HCT116 (cell line): ENCODE measurements at places on chromosomes 6 and 20.

DNA sequence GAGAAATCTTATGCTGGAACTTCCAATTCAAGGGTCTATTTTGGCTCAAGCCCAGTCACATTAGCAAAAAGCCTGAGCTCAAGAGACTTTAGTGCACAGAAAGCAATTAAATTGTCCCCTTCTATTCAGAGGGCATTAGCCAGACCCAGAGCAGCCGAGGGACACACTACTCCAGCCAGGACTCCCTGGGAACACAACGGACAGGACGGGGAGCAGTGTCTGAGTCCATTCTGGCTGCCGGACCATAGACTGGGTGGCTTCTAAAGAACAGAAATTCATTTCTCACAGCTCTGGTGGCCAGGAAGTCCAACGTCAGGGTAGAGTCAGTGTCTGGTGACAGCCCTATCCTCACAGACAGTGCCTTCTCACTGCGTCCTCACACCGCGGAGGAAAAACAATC is 78.4 kb downstream of the PRND start:
- DNase-seq = no peak

DNA sequence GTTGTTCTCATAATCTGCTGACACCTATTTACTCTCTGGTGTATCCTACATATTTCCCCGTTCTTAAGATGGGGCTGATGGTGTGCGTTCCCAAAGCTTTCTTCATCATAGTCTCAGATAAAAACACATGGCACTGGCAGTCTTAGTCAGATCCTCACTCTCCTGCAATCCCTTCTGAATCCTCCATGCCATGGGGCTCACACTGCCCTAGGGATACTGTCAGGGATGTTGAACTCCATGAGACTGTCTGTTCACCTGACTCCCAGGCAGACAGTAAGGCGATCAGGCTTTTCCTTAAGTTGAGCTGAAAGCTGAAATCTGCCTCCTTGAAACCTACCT is 76.0 kb downstream of the SLX4IP start:
- DNase-seq = no peak

- DNase-seq = no peak
These were observed 74.5 kb upstream of the TMEM181 start for GRCh38 chr6:158485431-158485830.

GRCh38 chr6:137709424-137710236 is 157.4 kb upstream of the TNFAIP3 start:
- no peak for DNase-seq

DNA sequence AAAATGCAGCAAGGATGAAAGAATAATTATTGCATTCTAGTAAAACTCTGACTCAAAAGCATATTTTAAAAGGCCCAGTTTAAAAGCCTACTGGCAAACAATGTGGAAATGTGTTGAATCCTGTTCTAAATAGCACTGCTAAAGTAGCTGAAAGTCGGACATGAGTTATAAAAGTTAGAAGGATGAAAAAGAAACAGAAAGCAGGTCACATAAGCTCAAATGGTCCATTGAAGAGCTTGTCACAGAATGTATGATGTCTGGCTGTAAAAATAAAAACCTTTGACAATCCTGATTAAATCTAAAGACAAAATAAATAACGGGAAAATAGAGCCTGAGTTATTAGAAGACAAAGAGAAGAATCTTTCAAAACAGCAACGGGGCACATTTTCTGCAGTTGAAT is 218.6 kb upstream of the UFL1 start:
- DNase-seq = no peak

GRCh38 chr6:25436760-25437159 is 157.6 kb downstream of the CARMIL1 start:
- no peak for DNase-seq

GRCh38 chr20:63821811-63822210 is 9.3 kb downstream of the ZBTB46 start:
- DNase-seq = no peak

GRCh38 chr6:14290772-14291330 is 173.3 kb downstream of the CD83 start:
- no peak for DNase-seq

DNA sequence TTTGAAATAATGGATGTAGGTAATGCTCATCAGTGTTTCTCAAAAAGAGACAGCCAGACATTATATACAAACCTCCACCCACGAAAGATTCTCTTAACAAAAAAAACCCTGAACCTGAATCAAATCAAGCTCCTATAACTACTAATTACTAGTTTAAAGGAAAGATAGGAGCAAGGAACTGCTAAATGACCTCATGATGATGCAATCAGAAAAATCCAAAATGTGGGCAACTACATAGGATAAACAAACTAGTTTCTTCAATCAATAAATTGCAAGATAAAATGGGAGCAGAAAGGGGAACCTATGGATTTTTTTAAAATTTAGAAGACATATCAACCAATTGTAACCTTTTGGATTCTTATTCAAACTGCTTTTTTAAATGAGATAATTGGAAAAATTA is 43.2 kb upstream of the TMEM30A start:
- DNase-seq = no peak

- no peak for DNase-seq
These were observed 40.4 kb downstream of the TTI1 start for GRCh38 chr20:37992802-37993409.

GRCh38 chr6:44653761-44654218 is 266.3 kb downstream of the CDC5L start:
- DNase-seq = no peak

DNA sequence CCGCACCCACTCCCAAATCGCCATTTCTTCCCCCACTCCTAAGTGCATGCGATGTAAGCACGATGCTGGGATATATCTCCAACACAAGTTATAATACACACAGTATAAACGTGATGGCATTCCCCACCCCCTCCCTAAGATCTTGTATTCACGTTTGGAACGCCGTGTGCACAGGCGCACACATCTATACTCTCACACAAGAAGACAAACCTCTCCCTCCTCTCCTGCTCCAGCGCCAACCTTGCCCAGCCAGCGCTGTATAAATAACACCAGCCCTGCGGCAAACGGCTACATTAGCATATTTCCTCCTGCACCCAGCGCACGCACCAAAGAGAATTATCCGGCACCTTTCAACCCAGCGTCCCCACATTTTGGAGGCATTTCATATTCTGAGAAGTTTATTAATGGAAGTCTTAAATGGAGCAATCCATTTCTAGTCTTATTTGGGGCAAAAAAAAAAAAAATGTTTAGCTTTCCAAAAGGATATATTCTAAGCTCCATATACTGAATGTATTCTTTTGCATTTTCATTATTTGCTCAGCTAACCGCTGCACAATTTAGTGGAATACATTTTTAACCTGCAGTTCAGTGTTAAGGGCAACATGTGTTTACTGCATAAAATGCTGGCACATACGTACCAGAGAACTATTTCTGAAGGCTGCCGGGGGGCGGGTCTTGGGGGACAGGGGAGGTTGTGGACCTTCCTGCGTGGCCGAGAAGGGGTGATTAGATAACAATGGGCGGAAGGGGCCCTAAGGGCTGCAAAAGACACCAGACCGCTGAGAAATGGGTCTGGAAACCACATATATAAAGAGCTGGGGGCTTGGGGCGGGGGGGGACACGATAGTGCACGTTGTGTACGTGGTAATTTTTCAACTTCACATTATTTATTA is 1.1 kb upstream of the SLC22A23 start:
- peak; percentile 42 for DNase-seq

DNA sequence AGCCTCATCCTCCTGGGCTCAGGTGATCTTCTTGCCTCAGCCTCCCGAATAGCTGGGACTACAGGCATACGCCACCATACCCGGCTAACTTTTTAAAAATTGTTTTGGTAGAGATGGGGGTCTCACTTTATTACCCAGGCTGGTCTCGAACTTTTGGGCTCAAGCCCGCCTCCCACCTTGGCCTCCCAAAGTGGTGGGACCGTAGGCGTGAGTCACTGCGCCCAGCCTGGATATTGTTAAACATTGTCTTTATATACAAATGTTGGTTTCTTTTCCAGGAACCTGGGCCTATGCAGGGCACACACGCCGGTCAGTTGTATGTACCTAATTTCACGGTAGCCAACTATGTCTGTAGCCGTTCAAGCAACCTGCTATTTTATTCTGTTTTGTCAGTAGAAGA is 60.1 kb downstream of the SYNJ2 start:
- no peak for DNase-seq

GRCh38 chr20:556984-557383 is 13.4 kb upstream of the CSNK2A1 start:
- DNase-seq = no peak

DNA sequence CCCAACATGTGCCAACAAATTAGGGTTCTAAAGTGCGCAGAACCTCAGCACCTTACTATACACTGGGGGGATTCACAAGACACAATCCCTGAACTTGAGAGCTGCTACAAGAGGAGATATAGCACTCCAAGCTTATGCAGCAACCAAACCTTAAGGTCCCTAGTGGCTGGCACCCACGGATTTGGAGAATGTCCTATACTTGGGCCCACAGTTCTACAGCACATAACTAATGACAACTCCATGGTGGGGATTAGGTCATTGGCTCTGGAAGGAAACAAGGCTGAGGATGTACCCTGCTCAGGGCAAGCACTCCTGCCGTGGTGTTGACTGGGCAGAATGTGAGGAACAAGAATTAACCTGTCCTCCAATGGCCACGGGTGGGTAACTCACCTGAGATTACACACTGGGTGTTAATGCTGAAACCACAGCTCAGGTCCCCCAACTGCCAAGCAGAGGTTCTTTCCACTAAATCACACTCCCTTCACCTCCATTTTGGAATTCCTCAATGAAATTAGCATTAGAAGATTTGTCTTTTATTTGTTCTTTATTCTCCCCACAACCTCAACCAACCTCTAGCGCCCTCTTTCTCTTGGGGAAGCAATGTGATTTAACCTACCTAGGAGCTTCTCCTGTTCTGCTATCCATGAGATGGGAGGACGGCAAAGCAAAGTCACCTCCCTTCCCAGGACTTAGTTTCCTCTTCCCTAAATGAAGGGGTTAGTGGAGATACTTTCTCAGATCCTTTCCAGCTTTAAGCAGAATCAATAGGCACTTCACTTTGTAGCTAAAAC is 32.0 kb downstream of the TRERF1 start:
- DNase-seq = no peak

DNA sequence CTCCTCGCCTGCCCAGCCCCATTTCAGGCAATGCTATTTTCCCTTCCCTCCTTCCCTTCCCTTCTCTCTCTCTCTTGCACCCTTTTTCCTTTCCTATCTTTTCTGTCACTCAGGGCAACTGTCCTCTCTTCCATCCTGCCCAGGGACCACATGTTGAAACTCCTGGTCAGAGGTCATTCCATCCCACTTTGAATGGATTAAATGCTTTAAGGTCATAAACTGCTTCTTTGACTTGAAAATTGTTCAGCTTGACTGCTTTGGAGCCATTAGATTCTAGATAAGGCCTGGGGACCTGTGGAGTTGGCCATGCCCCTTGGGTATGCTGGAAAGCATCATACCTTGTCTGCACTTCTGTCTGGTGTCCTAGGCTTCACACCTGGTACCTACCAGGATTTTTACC is 106.1 kb downstream of the DTNBP1 start:
- DNase-seq = no peak

GRCh38 chr6:103534095-103534494 is 1325.6 kb downstream of the HACE1 start:
- DNase-seq = no peak

GRCh38 chr6:18203786-18204185 is 48.6 kb downstream of the KDM1B start:
- DNase-seq = no peak

GRCh38 chr20:57414867-57415592 is 23.8 kb downstream of the RBM38 start:
- DNase-seq = no peak

DNA sequence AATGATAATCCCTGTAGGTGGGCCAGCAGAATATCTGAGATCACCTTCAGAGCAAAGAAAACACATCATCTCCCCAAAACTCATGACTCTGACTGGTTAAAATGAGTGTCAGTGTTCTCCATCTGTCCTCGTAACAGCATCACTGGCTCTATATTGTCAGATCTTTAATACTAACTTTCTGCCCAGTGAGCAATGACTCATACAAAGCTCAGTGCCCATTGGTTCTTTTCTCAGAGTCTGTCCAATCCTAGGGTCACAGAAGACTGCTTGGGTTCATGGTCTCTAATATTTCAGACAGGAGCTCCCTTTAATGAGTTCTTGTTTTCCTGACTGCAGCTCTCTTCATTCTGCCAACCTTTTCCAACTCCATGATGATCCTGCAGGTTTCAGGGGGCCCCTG is 36.4 kb downstream of the HLA-DPB1 start:
- peak; percentile 43 for DNase-seq

GRCh38 chr6:159819932-159820640 is 20.0 kb downstream of the PNLDC1 start:
- no peak for DNase-seq

GRCh38 chr6:135161411-135162395 is 19.4 kb upstream of the MYB start:
- no peak for DNase-seq

GRCh38 chr6:129713806-129714333 is 3.9 kb upstream of the ARHGAP18 start:
- no peak for DNase-seq

- DNase-seq = no peak
These were observed 180.9 kb downstream of the SAMD5 start for GRCh38 chr6:147689398-147689797.

GRCh38 chr6:169934699-169935347 is 183.4 kb downstream of the ERMARD start:
- DNase-seq = no peak

GRCh38 chr6:35419417-35419816 is 32.7 kb upstream of the FANCE start:
- DNase-seq = no peak

- no peak for DNase-seq
These were observed 114.7 kb upstream of the ZNF217 start for GRCh38 chr20:53708129-53708968.

- no peak for DNase-seq
These were observed 19.0 kb upstream of the SERINC3 start for GRCh38 chr20:44540834-44541233.

GRCh38 chr20:9112541-9113515 is 43.9 kb downstream of the PLCB4 start:
- no peak for DNase-seq

DNA sequence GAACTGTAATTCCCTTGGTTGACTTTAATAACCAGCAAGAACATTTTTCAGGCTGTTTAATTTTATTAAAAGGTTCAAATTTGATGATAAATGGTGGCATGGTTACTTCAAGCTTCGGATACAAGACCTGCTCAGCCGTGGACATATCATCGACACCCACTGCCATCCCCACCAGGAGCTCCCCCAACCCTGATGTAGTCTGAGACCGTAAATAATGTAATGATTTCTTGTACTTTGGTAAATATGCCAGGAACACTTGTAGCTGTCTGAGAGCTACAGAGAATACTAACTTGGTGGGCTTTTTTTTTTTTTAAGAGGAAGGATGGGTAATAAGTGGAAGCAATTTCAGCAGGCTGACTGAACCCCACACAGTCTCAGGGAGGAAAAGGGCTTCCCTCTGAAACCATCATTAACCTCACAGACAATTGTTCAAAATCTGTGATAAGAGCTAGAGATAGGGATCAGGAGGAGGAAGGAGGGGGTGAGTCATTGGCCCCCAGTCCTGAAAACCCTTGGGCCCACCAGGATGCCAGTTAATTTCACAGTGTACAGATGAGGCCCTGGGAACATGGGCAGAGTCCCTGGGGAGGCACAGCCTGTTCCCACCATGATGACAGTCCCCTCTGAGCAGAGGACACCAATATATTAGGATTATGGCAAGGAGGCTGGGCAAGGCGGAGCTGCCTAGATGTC is 56.0 kb downstream of the APCDD1L start:
- no peak for DNase-seq
